ENCODE measurements at places on chromosomes 2 and 18. TPM values are rescaled to one million over a fixed set of nuclear protein-coding genes. Genes with fewer than 3 reads are reported as not detected.

- no peak for DNase-seq
Observed at GRCh38 chr2:64688909-64689308, 35.2 kb upstream of the SERTAD2 start.

DNA sequence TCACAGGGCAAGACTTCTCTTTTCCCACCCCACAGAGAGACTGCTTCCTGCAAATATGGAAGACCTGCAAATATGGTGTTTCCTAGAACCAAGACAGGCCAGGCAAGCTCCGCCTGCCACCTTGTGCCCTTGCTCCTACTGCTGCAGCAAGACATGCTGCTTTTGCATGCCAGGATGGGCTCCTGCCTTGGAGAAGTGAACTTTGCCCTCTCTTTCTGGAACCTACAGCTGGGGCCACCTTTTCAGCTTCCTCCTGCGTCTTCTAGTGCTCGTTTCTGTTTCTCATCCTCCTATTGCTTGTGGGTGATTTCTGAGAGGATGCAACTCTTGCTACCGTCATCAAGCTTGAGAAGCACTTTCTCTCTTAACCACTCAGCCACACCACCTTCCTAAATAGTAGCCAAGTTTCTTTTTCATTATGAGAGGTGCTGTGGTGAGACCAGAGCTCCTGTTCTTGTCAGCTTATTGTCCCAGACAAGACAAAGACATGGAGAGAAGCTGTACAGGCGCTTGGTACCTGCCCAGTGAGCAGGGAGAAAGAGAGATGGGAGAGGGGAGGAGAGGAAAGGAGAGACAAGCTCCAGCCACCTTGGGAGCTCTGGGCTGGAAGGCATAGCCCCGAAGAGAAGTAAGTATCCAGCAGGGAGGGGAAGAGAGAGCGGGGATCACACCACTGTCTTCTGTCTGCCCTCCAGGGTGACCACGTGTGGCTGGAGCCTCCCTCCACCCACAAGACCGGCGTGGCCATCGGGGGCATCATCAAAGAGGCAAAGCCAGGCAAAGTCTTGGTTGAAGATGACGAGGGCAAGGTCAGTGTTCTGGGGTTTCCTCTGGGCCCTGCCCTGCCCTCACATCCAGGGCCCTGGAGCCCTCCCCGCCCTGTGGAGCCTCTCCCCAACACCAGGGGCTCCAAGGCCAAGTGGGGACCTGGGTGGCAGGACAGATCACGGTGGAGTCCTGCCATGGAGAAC is 28.3 kb downstream of the MYO7B start:
- no peak for DNase-seq

Gene CHPF
- total RNA-seq = 6.5 TPM

- no peak for DNase-seq
Observed at GRCh38 chr2:144468823-144469595, 50.9 kb downstream of the ZEB2 start.

- no peak for DNase-seq
Observed at GRCh38 chr2:175843625-175844024, 158.4 kb downstream of the LNPK start.

Gene TLX2
- total RNA-seq = 0.14 TPM

Gene DAW1
- total RNA-seq = not detected

DNA sequence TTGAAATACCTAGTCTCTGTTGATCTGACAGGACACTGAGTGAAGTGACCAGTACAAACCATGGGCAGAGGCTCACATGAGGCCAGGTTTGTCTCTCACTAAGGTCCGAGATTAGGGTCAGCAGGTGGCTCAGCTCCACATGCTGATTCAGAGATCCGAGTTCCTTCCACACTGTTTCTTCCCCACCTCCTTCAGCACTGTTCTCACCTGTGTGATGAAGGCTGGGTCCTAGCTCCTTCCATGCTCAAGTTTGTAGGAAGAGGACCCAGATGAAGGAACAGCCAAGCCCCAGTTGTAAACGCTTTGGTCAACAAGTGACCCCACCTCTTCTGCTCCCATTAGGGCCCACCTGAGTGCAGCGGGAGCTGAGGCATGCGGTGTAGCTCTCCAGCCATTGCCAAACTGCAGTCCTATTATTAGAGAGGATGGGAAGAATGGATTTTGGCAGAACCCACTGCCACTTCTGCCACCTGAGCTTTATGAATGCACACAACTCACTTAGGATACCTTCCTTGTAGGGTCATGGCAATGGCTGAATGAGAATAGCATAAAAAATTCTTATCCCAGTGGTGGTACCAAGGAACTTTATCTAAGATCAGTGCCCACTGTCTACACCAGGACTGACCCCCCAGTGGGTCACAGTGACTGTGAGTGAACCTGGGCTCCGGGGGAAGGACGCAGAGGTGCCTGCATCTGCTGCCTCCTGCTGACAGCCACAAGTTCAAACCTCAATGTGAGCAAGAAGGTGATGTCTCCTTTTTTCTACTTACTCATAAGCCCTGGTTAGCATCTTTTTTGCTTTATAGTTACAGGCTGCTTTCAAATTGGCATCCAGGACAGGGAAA is 324.8 kb upstream of the HS6ST1 start:
- DNase-seq = no peak

DNA sequence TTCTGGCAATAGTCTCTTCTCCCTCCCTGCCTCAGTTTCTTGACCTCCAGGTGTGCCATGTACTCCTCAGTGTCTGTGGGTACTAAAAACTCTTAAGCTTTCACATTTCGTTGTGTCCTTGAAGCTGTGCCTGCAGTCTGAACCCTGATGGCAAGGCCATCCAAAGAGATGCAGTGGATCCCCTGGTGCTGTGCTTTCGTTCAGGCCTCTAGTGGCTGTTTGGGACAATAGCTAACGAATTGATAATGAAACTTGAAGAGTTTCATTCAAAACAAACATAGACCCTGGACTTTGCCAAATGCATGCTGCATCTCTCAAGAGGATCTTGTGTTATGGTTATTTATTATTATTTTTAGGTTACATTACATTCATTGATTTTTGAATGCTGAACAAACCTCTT is 523.1 kb upstream of the FSIP2 start:
- no peak for DNase-seq

DNA sequence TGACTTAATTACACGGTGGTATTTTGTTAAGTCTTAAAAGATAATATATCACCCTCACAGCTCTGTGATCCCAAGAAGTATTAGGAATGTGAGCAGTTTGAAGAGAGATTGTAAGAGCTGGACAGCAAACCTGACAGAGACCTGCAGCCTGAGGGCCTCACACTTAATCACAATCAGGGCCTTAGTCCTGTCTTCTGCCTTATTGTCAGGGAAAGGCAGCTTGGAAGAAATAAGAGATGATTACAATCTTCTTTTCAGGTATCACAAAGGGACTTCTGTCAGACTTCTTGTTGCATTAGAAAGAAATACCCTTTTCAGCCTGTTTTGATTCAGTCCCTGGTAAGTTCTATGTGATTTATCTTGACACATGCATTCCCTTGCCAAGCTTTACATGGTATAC is 1433.8 kb upstream of the SLC39A10 start:
- no peak for DNase-seq

DNA sequence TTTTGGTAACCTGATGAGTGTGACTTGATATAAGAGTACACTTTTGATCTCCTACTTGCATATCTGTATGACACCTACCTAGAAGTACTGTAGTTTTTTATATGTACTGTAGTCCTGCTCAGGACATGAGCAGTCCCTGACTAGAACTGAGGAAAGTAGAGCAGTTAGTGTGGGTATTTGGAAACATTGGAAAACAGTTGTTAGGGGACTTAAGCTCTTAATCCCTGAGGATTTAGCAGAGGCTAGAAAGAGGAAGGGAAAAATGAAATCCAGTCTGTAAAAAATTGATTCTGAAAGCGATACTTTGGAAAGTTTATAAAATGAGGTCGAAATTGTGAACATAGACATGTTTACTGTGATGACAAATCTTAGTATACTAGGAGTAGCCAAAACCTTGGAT is 125.6 kb downstream of the NCOA1 start:
- DNase-seq = no peak

GRCh38 chr2:180325416-180326120 is 318.5 kb upstream of the CWC22 start:
- no peak for DNase-seq

Gene HOXD10
- total RNA-seq = not detected

GRCh38 chr2:42407476-42407875 is 46.5 kb upstream of the COX7A2L start:
- DNase-seq = no peak

DNA sequence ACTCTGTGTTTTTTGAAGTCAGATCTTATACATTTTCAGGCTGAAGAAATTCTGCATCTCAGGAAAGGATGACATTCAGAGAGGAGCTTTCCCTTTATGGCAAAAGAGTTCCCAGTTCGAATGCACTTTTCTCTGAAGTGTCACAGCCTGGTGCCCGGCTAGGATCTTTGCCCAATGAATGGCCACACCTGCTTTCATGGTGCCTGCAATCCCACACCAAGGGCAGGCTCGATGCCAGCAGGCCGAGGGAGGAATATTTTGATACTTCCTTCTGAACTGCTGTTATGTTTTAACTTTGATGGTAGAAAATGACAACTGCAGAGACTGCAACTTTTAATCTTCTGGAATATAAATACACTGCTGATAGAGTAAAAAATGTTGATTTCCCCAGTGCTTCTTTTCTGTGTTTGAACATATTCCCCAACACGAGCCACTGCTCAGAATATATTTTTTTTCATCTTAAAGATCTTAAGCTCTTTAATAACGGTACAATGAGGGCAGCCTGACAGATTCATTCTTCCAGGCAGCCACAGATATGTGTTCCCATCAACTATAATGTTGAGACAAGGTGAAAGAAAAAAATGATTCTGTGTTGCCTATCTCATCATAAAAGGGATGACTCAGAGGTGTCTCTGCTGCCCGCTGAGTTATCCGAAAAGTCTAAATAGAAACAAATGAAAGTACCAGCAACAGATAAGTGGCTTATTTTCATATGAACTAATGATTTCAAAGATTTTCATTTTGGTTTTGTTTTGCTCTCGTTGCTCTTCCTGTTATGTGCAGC is 848.5 kb downstream of the DCDC2C start:
- DNase-seq = no peak

Gene CNNM4
- 7.1 TPM for total RNA-seq

Gene DNAJC5G
- not detected for total RNA-seq

DNA sequence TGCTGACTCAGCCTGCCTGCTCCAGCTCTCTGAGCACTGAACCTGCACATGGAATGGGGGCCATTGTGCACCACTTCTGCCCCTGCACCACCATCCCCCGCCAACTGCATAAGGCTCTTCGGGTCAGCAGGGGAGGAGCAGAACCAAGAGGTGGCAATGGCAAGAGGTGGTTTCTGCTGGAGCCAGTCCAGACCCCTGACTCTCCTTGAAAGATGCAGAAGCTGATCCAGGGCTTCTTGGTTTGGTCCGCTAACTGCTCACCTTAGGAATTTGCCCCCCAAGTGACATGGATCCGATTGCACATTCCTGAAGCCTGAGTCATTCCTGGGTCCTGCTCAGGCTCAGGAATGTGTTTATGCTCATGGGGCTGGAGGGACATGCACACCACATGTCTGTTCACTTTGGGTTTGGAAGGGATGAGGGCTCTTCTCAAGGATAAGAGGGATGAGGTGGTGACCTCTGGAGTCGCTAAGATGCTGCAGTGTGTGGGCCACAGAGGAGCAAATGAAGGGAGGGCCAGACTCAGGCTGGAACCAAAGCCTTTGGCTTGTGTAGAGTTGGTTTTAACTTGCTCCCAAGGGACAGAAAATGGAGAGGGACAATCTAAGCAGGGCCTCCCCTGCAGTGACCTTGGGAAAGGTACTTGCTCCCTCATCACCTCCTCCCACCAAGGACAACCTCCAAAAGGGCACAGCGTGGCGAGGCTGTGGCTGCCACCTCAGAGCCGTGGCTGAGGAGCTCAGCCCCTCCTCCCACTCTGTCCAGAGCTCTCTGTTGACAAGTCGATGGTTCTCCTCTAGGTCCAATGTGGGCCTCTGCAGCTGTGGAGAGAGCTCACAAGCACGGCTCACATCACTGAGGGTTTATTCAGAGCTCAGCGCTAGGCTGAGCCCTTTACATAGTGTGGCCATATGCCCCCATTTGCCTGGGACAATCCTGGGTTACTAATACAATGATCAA is 66.2 kb downstream of the HS1BP3 start:
- DNase-seq = no peak

- DNase-seq = no peak
Observed at GRCh38 chr18:48649231-48649630, 110.4 kb downstream of the CTIF start.

- DNase-seq = no peak
Observed at GRCh38 chr18:49842656-49843055, 29.3 kb upstream of the ACAA2 start.

Gene ERFE
- total RNA-seq = not detected

Gene NOSTRIN
- total RNA-seq = 0.92 TPM

DNA sequence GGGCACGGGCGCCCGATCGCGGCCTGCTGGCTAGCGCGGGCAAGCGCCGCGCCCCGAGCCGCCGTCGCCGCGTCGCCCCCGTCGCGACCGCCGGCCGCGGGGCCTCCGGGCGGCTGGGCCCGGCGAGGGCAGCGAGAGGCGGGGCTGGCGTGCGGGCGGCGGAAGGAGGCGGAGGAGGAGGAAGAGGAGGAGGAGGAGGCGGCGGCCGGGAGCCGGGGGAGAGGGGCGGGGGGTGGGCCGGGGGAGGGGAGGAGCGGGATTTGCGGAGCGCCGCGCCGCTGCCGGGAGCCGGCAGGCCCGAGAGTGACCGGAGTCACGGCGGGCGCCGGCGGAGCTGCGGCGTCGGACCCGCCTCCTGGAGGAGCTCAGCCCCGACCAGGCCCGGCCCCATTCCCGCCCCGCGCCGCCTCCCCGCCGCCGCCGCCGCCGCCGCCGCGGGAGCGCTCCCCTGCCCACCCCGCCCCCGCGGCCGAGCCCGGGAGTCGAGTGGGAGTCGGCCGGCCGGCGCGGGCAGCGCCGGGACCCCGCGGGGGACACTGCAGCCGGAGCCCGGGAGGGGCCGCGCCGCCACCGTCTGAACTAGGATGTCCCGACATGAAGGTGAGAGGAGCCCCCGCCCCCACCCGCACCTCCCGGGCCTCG is at the start of gene KCMF1:
Gene KCMF1, plus strand, starts transcription at position 294 of the 642 bp plus-strand sequence. Its CDS starts 291 bp downstream, at position 585.
- DNase-seq = peak; percentile 47

DNA sequence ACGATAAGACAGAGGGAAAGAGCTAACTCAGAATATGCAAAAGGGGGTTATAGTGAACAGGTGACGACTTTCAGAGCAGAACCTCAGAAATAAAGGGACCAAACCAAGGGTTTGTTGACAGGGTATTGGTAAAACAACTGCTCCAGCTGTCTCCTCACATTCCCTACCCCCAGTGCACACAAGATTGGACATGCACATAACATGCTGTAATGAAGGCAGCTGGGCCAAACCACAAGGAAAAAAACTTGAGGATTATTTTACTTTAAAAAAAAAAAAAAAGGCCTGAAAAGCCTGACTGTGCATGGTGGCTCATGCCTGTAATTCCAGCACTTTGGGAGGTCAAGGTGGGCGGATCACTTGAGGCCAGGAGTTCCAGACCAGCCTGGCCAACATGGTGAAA is 3.5 kb downstream of the RBM43 start:
- DNase-seq = no peak

Gene GNLY
- total RNA-seq = 45.1 TPM

Gene RNF125
- 107 TPM for total RNA-seq

All from CD4-positive, alpha-beta T cell (primary cell).